ENCODE measurements at places on chromosomes 4 and X.

DNA sequence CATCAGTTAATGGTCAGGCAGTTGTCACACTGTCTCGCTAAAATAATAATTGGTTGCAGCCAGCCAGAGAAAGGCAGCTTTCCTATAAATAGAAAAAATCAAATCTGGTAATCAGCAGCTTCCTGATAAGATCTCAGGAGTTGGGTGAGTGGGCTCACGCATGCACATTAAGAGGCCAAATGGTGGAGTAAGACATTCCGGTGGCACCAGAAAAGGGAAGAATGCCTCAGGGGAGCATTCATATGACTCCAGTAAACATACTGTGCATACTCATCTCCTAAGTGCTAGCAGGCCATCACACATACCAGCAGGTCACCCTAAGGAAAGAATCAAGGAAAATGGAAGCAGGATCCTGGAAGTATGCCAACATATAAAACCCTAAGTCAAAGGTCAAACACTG is 40.1 kb downstream of the UGT2B15 start:
- no peak for DNase-seq

GRCh38 chrX:5810636-5811035 is 418.0 kb downstream of the NLGN4X start:
- no peak for DNase-seq

DNA sequence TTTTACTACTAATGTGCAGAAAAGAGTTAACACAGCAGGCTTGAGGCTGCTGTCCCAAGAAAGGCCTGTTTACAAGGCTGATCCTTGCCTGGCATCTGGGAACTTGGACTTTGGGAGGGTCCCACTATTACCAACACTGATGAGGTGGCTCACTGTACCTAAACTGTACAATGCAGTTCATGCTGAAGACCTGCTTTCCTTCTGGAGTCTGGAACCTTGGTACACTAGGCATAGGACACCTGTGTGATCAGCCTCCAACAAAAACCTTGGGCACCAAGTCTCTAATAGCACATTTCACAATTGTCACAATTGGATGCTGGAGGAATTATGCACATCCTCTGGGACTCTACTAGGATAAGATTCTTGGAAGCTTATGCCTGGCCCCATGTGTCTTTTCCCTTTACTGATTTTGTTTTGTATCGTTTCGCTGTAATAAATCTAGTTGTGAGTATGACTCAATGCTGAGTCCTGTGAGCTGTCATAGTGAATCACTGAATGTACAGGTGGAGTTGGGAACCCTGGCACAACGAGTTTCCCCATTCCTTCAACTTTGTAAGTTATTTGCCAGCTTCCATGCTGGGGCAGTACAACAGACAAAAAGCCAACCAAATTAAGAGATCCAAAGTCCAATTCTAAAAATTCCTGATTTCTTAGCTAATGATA is 45.9 kb downstream of the TEC start:
- DNase-seq, result no peak

- DNase-seq, result peak; percentile 47
These were observed 179.7 kb downstream of the STIM2 start for GRCh38 chr4:27040356-27040755.

DNA sequence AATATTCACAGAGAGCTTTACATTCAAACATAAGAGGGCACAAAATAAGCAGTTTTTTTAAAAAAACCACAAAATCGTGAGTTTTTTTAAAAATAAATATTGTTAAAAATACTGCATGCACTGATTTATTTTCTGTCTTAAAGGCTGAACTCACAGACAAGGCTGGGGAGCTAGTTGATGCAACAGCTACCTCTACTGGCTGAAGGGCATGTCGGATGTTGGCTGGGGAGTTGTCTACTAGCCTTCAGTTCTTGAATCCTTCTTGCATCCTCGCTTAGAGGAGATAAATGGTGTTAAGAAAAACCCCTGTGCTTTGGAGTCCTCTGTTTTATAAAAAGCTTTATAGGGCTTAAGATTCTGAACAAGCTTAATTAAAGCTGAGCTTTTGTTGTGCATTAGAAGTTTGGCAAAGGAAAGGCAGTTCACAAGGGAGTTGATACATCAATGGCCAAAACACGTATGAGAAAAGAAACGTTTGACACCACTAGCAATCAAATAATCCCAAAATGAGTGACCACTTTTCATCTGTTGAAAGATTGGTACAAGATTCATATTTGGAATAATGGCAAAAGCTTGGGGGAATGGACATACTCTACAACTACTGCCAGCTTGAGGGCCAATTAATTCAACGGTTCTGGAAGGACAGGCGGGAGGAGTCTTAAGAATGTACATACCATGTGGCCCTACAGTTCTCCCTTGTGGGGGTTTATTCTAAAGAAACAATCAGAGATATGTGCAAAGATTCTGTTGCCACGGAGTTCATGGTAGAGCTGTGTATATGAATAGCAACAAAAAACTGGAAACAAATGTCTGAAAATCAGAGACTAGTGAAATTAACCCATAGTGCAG is 94.7 kb downstream of the SEL1L3 start:
- peak; percentile 77 for DNase-seq

- DNase-seq, result no peak
These were observed 81.5 kb downstream of the REPS2 start for GRCh38 chrX:17027931-17028330.

- DNase-seq, result no peak
These were observed 190.6 kb downstream of the CCSER1 start for GRCh38 chr4:90317785-90318184.

- peak; percentile 86 for DNase-seq
These were observed 88.8 kb downstream of the BCOR start for GRCh38 chrX:40008791-40009461.

Data from NB4 (cell line).